ENCODE measurements at places on chromosomes 1 and 21.

DNA sequence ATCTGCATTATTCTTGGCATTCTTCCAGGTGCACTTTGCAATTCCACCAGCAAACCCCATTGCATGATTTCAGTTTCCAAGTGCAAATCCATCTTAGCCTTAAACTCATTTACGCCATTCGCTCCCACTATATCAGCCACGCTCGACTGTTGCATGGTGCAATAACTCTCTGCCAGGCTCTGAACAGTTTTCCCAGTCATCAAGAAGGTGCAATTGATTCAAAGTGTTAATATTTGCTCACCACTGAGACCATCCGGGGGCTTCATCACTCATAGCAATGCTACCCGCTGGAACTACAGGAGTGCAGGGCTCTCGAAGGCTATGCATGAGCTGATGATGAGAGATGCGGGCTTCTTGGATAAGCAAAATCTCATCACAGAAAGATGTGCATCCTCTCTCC is 488.2 kb downstream of the OMA1 start:
- no peak for DNase-seq

DNA sequence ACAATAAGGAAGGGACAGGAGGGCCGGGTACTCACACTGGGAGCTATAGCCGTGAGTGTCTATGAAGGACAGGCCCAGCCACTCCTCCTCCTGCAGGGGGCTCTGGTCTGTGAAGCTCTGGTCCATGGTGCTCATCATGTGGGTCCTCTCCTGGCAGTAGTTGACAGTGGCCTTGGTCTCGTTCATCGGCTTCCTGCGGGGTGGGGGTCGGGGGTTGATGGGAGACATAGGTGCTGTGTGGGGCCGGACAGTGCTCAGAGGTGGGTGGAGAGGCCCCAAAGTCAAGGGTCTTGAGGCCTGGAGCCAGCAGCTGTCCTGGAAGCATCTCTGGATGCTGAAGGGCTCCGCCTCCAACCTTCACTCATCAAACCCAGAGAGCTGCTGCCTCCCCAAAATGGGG is 260.4 kb downstream of the PTPRU start:
- no peak for DNase-seq

- DNase-seq = no peak
Measured at GRCh38 chr1:217188280-217189237, 442.3 kb downstream of the GPATCH2 start.

- peak; percentile 24 for DNase-seq
Measured at GRCh38 chr1:17075470-17076255, 21.8 kb upstream of the SDHB start.

DNA sequence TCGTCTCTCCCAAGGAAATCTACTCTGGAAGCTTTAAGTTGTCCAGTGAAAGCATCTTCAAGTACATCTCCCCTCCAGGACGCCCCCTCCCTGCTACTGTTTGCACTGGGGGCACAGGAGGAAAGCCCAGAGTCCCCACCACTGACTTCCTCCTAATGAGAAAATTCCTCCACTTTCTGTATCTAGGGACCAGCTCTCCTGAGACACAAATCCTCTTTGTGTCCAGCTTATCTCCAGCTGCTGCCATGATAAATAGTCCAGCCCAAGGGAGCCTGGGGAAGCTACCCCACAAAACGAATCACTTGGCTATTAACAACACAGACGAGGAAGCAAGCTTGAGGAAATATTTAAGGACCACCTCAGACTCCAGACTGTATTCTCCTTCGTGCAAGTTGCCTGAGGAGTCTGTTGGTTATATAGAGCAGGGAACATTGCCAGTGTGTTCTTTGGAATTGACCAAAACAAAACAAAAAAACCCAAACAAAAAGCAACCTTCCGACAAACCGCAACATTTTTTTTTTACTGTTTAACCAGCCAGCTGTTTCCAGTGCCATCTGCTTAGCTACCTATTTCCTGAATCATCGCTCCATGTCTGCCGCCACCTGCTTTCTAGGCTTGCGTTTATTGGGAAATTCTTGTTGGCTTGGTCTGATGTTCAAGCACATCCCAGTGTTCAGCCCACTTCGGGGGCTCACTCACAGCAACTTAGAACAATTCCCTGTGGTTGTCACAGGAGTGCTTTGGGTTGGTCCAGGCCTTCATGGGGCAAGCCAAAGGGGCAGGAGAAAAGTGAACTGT is 7.7 kb downstream of the C1orf226 start:
- no peak for DNase-seq

- DNase-seq = no peak
Measured at GRCh38 chr1:236575523-236575922, 28.8 kb downstream of the HEATR1 start.

DNA sequence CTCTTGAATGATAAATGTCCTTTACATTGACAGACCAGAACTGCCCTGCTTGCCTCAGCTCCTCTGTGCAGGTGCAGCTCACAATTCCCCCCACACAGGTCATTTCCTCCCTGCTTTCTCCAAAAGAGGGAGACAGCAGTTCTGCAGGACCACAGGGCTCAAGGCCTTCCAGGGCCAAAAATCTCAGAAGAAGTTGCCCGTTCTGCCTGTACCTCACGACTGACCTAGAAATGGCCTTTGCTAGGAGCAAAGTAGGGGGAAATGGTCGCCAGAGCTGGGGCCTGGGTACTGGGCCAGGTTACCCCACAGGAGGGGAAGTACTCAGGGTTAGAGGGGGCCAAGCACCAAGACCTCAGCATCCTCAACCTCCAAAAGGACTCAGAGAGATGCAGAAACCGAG is 11.1 kb downstream of the RNU1-2 start:
- no peak for DNase-seq

DNA sequence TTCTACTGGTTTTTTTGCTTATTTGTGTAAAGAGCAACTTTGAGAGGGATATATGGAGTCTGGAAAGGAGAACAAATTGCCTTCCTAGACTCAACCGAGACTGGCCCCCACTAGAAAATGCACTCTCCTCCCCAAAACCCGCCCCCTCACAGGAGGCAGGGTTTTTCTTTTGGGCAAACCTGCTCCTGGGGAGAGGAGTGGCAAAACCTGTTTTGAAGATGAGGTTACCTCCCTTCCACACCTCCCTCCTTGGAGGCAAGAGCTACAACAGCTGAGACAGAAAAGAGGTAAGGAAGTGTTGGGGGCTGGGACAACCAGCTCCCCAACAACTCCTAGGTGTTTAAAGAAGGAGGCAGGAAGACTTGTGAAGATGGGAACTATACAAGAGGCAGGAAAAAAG is at the start of gene BNIPL:
BNIPL (plus strand) TSS at position 231 of the 400 bp plus-strand sequence; CDS start at position 371, 140 bp downstream.
- no peak for DNase-seq

- peak; percentile 62 for DNase-seq
Measured at GRCh38 chr21:46052703-46053651, 44.9 kb upstream of the COL6A2 start.

- DNase-seq = no peak
Measured at GRCh38 chr1:155978973-155979429, 654 bp upstream of the ARHGEF2 start.

DNA sequence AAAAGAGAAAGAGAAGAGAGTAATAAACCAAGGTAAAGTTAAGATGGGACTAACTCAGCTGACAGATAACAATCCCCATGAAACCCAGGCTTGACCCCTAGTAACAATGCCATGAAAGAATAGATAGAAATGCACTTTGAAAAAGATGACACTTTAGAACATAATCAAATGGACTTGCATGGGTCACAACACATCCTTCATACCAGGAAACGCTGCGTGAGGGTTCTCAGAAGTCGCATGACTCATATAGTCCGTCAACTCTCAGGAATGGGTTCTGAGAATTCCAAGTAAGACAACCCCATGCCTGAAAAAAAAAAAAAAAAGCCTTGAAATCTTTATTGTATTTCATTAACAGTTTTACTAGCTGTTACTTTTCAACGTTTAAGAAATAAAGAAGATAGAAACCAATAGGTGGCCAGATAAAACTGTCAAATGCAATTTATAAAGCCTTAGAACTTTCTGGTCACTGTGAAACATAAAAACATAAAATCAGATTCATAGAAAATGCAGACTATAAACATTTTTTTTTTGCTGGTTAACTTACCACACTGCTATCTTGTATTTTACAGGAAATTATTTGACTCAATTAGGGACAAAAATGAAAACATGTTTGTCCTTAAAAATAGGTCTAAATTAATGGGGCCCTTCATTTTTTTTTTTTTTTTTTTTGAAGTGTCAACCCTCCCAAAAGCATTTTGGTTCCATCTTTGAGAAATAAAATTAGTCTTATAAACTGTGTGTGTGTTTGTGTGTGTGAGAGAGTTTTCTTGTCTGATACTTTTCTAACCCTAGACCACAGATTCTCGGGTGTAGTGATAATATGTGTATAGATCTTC is 202.1 kb downstream of the NCAM2 start:
- peak; percentile 35 for DNase-seq

GRCh38 chr1:107953556-107953955 is 11.4 kb downstream of the VAV3 start:
- DNase-seq = no peak

GRCh38 chr1:62271134-62271533 is 48.1 kb downstream of the KANK4 start:
- DNase-seq = no peak

GRCh38 chr1:204454476-204454875 is 40.1 kb downstream of the PIK3C2B start:
- no peak for DNase-seq

DNA sequence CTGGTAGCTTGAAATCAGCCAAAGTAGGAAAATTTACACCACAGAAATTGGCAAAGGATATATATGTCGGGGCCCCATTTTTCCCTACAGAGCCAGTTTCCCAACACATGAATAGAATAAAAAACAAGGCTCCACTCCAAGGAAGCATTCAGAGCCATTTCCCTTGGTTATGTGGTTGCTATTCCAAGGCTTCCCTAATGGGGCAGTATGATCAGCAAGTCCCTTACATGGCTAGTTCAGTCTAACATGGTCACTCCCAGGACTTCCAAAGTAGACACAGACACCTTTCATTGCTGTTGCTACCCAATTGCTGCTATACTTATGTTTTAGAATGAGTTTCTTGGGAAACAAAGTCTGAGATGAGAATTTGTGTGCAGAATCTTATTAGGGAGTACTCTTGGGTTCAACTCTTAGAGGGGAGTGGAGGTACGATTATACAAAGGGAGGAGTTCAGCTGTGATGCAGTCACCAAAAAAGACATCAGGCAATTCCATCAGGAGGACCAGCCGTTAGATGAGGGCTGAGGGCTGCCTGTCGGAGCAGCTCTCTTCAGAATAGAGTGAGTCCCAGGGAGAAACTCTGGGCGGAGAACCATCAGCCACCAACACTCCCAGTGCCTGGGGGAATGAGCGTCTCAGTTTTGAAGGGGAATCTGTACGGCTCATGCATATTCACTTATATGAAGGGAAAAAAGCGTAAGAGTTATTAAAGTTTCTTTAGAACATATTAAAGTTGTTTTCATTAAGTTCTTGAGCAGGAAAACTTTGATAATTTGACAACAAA is 92.9 kb downstream of the C21orf91 start:
- peak; percentile 20 for DNase-seq

DNA sequence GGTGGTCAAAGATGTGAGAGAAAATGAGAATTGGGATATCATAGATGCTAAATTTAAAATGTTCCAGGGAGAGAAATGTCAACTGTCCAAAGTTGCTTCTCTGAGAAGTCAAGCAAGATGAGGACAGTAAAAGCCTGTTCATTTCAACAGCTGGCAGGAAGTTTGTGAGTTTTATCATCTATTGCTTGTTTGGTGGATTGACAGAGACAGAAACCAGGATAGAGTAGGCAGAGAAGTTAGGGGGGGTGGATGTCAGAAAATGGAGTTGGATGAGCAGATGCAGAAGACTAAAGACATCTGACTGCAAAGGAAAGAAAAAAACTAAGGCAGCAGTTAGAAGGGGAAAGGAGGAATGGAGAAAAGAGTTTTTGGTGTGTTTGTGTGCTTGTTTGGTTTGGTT is 78.4 kb downstream of the AK5 start:
- DNase-seq = no peak

DNA sequence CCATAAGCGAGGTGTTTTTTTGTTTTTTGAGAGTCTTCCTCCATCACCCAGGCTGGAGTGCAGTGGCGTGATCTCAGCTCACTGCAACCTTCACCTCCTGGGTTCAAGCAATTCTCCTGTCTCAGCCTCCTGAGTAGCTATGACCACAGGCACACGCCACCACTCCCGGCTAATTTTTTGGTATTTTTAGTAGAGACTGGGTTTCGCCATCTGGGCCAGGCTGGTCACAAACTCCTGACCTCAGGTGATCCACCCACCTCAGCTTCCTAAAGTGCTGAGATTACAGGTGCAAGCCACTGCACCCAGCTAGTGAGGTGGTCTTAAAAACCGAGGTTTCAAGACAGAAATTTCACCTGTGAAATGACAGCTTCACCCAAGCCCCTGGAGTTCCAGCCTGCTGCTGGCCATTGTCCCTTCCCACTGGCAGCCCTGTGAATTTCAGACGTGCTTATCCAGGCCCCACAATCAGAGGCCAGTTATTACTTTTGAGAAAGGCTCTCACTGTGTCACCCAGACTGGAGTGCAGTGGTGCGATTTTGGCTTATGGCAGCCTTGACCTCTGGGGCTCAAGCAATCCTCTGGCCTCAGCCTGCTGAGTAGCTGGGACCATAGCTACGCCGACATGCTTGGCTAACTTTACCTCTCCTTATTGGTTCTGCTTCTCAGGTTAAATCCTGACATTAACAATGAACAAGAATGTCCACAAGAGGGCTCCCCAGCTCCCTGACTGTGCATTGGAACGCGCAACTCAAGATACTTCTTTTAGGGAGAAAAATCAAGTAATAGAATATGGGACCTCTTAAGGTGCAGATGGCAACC is 19.4 kb downstream of the ENO1 start:
- no peak for DNase-seq

GRCh38 chr1:116224111-116224510 is 112.9 kb downstream of the MAB21L3 start:
- no peak for DNase-seq

DNA sequence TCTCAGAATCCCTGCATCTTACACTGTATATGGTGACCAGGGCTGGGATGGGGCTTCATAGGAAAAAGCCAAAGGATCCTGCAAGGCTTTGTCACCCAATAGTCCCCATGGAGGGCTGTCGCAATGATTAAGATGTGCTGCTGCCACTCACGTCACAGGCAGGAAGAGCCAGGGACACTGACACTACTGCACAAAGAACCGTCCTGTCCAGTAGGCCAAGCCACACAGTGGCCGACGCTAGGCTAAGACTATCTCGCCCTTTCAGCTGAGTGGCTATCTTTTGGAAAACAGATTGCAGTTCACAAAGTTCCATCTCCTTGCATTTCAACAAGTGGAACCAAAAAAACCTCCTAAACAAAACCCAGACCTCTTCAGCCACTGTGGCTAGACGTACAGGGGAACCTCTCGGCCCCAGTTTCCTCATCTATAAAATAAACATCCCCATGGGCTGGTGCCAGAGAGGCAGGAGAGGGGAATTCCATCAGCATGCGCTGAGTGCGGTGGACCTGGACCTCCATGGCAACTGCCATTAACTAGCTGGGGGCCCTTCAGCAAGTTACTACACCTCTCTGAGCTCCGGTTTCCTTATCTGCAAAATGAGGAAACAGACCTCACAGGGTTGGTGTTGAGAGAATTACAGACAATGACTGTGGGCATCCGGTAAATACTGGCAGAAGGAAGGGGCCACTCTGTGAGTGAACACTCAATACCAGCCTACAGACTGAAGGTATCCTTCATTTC is 8.7 kb downstream of the CAPZB start:
- no peak for DNase-seq

DNA sequence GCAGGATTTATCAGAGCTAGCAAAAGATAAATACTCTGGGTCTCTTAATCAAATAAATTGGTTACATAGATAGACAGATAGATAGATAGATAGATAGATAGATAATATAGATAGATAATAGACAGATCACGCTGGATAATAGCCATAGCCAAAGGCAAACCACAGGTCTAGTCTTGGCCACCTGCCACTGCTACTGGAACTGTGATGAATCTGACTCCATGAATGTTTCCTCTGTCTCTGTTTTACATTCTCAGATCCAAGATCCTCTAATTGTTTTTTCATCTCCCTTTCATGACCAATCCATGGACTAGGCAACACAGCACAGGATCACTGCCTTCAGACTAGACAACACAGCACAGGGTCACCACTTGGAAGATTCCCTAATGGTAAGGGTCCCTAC is 444.7 kb upstream of the NFIA start:
- DNase-seq = no peak

All from H54 (cell line).